ENCODE measurements at places on chromosomes 3 and 15.
A peak's percentile ranks its signal among the peaks of the same experiment; 100 is the strongest.

- no peak for DNase-seq
Observed at GRCh38 chr3:97954228-97954827, 17.9 kb downstream of the RIOX2 start.

GRCh38 chr3:166285001-166285400 lies 447.8 kb upstream of the BCHE start:
- peak; percentile 53 for DNase-seq

DNA sequence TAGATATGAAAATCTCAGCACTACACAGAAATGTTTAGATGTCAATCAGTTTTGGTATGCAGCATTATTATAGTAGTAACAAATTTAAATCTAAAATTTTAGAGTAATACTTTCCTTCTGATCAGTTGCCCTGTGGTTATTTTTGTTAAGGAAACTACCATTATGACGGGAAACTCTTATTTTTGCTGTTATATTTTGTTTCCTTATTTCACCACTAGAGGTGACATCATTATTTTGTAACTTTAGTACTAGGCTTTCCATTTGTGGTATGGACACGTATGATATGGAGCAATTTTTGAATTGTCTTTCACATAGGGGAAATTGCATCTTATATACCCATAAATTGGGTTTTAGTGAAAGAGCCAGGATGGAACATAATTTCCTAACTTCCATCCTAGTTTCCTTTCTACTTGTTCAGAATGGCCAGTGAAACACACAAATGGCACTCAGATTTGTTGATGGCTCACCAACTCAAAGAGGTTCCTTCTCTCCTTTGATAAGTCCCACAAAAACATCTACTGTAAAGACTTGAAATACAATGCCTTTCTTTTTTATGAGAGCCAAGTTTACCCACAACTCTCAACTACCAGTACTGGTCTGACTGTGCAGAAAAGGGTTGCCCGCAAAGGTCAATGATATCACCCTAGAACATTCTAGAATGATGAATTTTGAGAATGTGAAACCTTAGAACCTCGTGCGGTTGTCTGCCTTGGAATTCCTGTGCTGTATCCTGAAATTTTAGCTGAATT lies 19.4 kb upstream of the PPP4R2 start:
- peak; percentile 29 for DNase-seq

GRCh38 chr3:109851854-109852253 lies 514.5 kb upstream of the DPPA4 start:
- DNase-seq = no peak

DNA sequence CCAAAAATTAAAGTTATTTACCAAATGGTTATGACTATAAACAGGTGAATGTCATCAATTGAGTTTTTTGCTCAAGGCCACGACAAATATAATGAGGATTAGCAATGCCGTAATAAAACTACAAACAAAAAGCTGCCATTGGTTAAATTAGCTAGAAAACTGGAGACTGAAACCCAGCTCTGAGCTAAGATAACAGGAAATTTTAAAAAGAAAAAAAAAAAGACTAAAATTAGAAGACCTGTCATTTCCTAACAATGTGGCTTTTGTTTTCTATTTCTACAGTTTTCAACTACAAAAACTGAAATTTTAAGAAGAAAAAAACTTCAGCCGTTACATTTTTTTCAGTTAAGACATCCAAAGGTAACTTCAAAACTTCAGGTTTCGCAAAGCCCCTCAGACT lies 9.7 kb downstream of the SLC12A6 start:
- no peak for DNase-seq

- DNase-seq = no peak
Observed at GRCh38 chr3:150733373-150733935, 29.5 kb downstream of the SIAH2 start.

GRCh38 chr15:89421219-89421618 lies 75.2 kb downstream of the RHCG start:
- DNase-seq = no peak

DNA sequence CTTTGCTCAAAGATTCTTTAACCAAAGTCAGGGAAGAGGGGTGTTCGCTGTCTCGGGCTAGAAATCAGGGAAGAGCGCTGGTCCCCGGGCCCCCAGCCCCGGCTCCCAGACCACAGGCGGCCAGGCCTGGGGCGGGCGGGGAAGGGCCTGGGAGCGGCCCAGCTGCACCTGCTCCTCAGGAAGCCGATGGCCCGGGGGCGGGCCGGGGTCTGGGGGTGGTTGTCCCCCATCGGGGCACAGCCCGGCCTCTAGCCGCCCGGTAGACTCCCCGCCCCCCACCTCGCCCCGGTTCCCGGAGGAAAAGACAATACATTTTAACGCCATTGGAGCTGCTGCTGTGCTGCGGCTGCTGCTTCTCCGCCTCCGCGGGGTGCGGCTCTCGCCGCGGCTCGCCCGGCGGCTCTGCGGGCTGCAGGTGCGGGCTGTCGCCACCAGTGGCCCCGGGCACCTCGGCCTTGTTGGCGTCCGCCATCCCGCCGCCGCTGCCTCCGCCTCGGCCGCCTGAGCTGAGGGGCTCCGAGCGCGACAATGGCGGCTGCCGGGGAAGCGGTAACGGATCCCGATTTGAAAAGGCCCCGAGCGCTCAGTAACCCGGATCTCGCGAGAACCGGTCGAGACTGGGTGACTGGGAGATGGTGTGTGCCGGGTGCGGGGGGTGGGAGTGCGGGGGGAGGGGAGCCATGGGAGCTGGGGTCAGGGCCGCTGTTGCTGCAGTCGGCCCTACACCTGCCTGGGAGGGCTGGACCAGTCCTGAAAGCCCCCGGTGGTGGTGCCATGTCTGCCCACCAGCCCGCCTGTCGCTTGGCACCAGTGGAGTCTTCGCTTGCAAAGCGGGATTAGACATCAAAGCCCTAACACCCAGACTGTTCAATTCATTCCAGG lies at the start of gene MYEF2:
MYEF2 (minus strand) TSS at position 530 of the 882 bp plus-strand sequence; CDS start at position 472, 58 bp downstream.
- peak; percentile 45 for DNase-seq

- no peak for DNase-seq
Observed at GRCh38 chr3:5389057-5389456, 201.6 kb downstream of the EDEM1 start.

DNA sequence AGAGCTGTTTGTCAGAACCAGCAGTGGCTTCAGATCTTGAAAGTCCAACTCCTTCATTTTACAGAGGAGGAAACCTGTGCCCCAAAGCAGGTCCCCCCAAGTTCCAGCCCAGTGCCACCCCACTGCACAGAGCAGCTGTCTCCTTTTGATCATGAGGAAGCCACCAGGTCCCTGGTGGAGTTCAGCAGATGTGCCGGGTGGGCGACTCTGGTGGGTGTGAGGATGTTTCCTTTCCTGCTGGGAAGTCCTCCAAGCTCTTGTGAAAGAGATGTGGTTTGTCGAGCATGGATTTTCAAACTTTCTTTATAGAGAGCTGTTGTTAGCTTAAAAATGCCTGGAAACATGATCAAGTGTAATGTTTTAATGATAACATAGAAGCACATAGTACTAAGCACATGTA lies 52.0 kb downstream of the SMAD3 start:
- DNase-seq = peak; percentile 83

GRCh38 chr15:56227780-56228179 lies 15.9 kb downstream of the RFX7 start:
- no peak for DNase-seq

GRCh38 chr3:11050666-11051323 lies 58.2 kb downstream of the SLC6A1 start:
- no peak for DNase-seq

Data from fibroblast of mammary gland (primary cell).